ENCODE measurements at places on chromosomes 4 and X. TPM values are rescaled to one million over a fixed set of nuclear protein-coding genes. Genes with fewer than 3 reads are reported as not detected.

DNA sequence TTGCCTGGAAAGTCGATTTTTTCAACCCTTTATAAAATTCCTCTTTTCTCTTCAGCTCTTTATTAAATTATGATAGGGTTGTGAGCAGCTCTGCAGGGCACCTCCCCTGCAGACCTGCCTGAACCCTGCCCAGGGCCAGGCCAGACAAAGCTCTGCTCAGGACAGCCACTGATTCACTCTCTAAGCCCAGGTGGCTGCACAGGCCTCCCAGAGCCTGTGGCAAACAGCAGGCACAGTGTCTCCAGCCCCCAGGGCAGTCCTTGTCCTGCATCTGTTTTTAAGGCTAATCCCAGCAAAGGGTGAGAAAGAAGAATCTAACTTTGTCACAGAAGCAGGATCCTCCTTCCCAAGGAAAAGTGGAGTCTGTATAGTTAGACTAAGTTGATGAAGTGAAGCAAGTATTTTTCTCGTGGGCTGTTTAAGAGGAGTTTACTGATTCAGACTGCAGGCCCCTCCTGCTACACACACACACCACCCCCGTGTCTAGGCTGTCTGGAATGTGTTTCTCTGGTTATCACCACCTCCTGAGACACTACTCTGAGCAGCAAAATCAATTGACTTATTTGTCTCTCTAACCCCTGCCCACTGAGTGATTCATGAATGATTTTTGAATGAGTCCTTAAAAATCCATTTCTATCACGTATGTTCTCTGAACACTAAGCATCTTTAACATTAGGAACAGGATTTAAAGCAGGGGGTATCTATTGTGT lies 101.7 kb downstream of the CHIC2 start:
- peak; percentile 43 for DNase-seq

GRCh38 chr4:161583549-161583948 lies 580.3 kb downstream of the FSTL5 start:
- no peak for DNase-seq

DNA sequence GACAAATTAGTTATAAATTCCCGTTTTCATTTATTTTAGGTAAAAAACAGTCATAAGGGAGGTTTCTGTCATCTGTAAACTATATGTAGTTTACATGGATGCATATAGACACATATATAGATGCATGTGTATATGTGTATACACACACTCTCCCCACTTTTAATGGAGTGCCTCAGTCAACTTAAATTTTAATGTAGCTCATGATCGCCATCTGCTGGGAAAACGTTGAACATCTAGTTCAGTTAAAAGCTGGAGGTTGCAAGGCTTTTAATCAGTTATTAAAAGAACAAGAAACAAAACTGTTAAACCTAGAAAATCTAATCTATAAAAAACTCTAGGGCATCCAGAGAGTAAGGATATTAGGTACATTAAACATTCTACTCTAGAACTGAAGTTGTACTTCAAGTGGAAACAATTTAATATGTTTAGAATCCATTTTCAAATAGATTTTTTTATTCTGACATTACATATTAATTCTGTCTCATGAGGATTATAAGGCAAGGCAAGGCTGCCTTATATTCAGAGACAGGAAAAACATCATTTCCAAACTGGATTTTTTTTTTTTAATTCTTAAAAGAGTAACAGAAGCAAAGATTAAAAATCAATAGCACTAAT lies 122.6 kb downstream of the SHISA3 start:
- peak; percentile 25 for DNase-seq

- no peak for DNase-seq
Measured at GRCh38 chr4:88995874-88996273, 61.1 kb downstream of the FAM13A start.

GRCh38 chr4:184790826-184791225 lies 34.9 kb downstream of the ACSL1 start:
- DNase-seq, result no peak

DNA sequence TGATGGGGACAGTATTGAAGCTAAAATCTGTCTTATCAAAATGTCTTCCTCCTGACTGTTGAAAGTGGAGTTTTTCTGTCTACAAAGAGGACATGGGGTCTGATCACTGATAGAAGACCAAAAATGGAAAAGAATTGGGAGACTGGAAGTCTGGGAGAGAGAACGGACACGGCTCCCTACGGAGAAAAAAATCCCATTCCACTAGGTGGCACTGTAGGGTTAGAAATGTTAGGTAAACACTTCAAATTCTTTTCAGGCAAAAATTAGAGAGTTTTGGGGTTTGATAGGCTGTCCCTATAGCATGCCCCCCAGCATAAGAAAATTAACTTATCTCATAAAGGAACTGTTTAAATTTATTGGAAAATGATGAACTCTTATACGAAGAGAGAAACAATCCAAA lies 200.5 kb downstream of the FAM133A start:
- peak; percentile 16 for DNase-seq

HTRA3 gene
- polyA plus RNA-seq, result not detected

MAGEA9B gene
- 0.37 TPM for polyA plus RNA-seq

DGAT2L6 gene
- polyA plus RNA-seq, result not detected

SPANXN2 gene
- not detected for polyA plus RNA-seq

RP2 gene
- polyA plus RNA-seq, result 4.5 TPM
